Right cardiac atrium (tissue), 5 donors: ENCODE measurements at places on chromosomes 7 and 10. TPM values are rescaled to one million over a fixed set of nuclear protein-coding genes. Genes with fewer than 3 reads are reported as not detected.

DNA sequence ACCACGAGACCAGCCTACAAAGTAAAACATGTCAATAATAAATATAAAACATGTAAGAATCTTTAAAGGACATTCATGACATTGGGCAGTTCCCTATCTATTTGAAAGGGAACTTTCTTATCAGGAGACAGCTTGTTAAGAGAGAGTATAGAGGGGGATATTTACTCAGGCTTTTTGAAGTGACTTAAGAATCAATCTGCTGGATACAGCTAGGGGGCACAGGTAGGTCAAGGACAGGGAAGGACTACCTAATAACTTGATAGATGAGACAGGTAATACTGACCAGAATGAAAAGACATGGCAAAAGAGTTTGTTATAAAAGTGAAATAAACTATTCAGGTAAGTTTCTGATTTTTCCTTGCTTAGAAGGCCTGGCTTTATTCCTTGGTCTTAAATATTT, 21.8 kb upstream of the LRRD1 start:
- DNase-seq, result no peak

- no peak for DNase-seq
These were observed 23.2 kb downstream of the CYP26A1 start for GRCh38 chr10:93096901-93097300.

DNA sequence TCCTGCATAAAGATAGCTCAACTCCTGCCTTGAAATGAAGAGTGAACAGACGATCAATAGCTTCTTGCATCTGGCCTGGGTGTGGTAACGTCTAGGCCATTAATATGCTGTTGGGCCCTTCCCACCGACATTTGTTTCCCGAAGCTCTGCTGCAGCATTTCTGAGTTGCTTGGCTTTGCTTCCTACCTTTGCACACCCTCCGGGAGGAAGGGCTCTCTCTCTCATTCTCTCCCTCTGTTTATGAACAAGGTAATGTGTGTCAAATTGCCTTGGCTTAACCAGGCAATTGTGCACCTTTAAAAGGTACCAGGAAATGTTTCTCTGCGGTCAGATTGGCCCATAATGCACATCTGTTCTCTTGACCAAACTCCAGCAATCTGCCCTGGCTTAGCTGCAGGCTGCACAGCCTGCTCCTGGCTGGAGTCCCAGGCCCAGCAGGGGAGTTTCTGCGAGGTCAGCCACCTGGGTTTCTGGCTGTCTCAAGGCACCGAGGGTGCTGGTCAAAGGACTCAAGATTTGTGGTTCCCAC, 223.7 kb downstream of the SNX10 start:
- DNase-seq, result no peak

DNA sequence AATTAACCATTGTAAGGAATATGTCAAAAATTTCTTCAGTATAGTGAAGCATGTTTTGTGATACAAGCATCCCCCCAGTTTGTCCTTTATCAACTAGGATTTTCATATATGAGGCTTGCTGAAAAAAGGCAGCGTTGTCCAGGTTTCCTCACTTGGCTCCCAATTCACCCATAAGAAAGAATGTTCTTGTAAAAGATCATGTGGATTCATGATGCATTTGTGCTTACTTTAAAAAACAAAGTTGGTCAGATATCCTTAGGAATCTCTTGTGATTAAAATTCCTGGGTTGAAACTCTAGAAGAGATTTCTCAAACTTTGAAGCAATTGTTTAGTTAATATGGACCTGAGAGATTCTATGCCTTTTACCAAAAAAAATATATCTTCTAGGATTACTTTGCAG, 181.8 kb downstream of the KIAA1217 start:
- no peak for DNase-seq

DNA sequence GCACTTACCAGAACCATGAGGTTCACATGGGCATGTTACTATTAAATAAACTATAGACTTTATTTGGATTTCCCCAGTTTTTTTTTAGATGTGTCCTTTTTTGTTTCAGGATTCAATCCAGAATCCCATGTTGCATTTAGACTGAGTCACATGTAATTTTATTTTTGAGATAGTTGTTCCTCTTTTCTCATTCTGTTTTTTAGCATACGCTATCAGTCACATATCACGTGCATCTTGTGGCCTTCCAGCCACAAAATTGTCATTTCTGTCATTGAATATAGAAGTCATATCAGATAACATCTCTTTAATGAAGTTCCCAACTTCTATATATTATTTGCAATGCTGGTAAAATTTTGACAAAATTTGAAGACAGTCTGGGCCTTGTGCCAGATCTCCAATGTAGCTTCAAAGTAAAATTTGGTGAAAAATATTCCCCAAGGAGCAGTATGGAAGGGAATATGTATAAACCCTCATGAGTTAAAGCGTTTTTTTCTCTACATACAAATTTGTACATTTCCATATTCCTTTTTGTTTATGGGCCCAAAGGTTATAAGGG, 132.3 kb upstream of the MKI67 start:
- DNase-seq, result no peak

Gene NME8
- polyA plus RNA-seq, result not detected

Gene GRB10
- 35.2 TPM for polyA plus RNA-seq

Gene SPDYE3
- polyA plus RNA-seq, result 0.20 TPM

Gene FZD8
- polyA plus RNA-seq, result 5.7 TPM

Gene KCND2
- 0.02 TPM for polyA plus RNA-seq

- no peak for DNase-seq
These were observed 2.2 kb downstream of the STRIP2 start for GRCh38 chr7:129436335-129436923.

- DNase-seq, result no peak
These were observed 339.4 kb upstream of the PHF14 start for GRCh38 chr7:10634239-10634638.

GRCh38 chr10:75658915-75659314, 227.5 kb downstream of the LRMDA start:
- no peak for DNase-seq

Gene SPRN
- 0.11 TPM for polyA plus RNA-seq

GRCh38 chr10:20936396-20936795, 39.3 kb upstream of the NEBL start:
- no peak for DNase-seq

Gene NRAP
- 117 TPM for polyA plus RNA-seq

GRCh38 chr10:122206471-122207065, 64.5 kb upstream of the BTBD16 start:
- DNase-seq, result no peak

GRCh38 chr7:98515201-98515600, 101.9 kb upstream of the NPTX2 start:
- no peak for DNase-seq

GRCh38 chr10:6297951-6298381, 95.2 kb downstream of the PFKFB3 start:
- no peak for DNase-seq

Gene SUN3
- not detected for polyA plus RNA-seq

- DNase-seq, result no peak
These were observed 7.8 kb downstream of the LIPM start for GRCh38 chr10:88810196-88810961.

Gene PLEKHS1
- not detected for polyA plus RNA-seq

- DNase-seq, result no peak
These were observed 194.3 kb upstream of the PRKCQ start for GRCh38 chr10:6774406-6774805.

DNA sequence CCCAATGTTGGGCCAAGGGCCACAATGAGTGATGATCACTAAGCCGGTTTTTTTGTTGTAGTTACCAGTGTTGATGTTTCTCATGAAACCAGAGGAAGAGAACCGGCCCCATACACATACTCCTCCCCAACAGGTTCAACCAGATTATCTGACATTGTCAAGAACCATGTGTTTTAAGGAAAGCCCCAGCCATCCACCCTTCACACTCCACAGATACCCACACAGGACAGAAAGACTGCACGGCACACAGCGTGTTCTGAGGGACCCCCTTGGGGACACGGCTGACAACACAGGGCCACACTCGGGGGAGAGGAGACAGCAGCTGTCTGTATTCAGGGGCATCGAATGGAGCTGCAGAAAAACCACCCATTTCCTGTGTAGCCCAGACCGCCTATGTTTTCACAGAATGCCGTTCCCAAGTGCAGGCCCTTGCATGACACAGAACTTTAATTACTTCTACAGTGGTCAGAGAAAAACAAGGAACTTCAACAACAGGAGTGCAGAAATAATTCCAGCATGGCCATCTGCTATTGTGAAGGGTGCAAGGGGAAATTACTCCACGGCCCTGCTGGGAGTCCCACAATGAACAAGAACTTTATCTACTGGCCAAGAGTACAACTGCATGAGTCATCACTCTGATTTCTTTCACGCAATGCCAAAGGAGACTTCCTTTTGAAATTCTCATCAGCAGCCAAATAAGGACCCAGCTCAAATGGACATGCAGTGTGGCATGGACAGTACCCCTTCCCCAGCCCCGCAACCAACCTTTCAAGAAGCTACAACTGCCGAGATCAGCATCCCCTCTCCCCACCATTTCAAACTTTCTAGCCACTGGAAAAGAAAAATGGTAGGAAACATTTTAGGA, 2.3 kb downstream of the KLF6 start:
- DNase-seq, result peak; percentile 82

GRCh38 chr7:43482679-43483252, 100.1 kb upstream of the STK17A start:
- DNase-seq, result no peak

- DNase-seq, result no peak
These were observed 78.0 kb downstream of the MKI67 start for GRCh38 chr10:128047991-128048818.

DNA sequence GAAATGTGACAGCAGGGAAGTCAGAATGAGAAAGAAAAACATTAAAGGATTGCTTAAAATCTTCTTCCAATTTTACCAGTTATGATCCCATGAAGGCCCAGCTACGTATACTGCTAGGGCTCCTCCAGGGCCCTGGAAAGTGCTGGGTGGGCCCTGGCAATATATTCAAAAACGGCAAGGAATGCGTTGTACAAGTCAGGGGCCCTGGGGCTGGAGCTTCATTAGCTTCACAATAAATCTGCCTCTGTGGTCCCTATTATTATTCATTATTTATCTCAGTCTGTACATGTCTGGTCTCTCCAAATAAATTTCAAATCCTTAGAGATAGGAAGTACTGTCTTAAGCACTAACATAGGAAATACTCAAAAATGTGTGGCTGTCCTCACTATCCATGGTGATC, 7.6 kb downstream of the JAZF1 start:
- no peak for DNase-seq

GRCh38 chr7:22572937-22573336, 72.9 kb upstream of the STEAP1B start:
- no peak for DNase-seq

- no peak for DNase-seq
These were observed 221.7 kb downstream of the ZWINT start for GRCh38 chr10:56139405-56139804.

DNA sequence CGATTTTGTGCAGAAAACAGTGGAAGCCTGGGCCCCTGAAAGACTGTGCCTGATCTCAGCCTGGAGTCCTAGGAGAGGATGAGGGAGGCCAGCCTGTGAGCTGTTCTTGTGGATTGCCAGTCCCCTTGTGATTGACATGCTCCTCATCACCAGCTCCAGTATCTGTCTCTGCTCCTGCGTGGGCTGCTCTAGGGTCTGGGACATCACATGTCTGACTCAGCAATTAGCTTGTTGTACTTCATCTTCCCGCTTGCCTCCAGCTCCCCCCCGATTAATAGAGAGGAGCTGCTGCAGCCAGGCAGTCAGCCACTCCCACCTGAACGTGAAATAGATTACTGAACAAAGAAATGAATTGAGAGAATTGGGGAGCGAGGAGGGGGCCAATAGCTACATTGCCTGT, 99.6 kb upstream of the TBX20 start:
- DNase-seq, result no peak

Gene NANOS1
- 4.3 TPM for polyA plus RNA-seq

GRCh38 chr7:85928500-85928899, 715.2 kb upstream of the GRM3 start:
- DNase-seq, result no peak

DNA sequence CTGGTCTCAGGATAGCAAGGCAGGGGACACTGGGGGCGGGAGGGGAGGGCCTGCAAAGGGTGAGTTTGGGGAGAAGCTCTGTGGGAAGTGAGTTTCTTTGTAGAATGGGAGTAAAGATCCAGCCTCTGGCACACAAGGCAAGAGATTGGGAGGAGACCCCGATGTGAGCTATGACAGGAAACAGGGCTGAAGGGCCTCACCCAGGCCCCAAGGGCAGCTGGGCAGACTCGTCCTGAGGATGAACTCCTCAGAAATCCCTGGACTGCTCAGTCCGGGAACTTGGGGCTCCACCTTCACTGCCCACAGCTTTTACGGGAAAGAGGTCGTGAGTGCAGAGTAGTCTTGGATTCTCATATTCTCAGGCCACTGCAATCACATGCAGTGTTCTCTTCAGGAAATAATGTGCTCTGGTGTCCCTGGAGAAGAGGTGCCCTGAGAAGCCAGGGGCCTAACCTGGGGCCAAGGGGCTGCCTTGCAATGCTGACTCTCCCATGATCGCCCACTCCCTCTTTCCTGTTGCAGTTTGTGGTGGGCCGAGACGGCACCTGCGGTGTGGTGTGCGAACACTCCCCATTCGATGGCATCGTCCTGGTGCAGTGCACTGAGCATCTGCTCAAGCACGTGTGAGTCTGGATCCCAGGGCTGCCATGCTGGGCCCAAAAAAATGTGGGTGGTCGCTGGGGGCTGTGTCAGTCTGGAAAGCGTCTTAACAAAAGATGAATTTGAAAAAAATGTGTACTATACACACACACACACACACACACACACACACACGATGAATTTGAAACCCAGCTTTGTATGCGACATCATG, 31.3 kb upstream of the C10orf53 start:
- no peak for DNase-seq

DNA sequence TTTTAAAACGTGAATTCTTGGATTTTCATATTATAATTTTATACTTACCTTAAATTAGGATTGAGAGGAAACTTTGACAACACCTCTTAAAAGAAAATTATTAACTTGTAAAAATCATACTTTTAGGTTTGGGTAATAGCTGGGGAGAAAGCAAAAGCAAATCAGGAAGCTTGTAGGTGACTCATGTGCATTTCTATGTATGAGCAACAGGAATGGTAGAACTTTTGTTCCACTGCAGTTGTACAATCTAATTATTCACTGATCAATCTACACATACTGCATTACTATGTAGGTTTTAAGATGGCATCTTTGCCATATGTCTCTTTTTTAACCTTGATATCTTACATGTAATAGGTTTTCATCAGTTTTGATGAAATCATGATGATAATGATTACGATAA, 223.2 kb downstream of the PRKG1 start:
- DNase-seq, result no peak

Gene OR2AE1
- polyA plus RNA-seq, result 0.11 TPM

GRCh38 chr10:121851786-121852185, 76.0 kb downstream of the ATE1 start:
- no peak for DNase-seq

DNA sequence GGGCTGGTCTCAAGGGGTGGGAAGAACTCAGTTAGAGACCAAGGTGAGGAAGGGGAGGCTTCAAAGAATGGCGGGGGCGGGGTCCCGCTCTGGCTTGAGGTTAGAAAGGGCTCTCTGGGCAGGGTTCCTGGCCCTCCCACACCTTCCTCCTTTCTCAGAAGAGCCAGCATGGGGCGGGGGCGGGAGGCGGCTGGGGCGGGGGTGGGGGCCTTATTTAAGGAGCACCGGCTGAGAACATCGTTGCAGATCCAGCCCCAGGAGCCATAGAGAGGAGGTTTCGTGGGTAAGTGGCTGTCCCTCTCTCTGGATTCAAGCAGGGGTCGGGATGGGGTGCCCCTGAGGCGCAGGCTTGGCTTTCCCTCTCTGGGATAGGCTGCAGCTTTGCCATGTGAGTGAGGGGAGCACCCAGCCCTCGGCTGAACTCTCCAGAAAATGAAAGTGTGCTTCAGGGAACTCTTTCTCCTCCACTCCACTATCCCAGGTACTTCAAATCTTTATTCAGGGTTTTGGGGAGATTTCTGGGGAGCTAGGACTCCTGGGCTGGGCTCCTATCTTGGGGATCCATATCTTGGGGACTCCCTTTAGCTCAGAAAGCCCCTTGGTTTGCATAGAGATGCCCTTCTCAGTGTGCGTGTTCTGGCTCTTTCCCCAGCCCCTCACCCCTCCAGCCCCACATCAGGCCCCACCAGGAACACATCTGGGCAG, 3.3 kb upstream of the CUEDC2 start:
- DNase-seq, result no peak
